ENCODE measurements at places on chromosomes 1 and 21. TPM values are rescaled to one million over a fixed set of nuclear protein-coding genes. Genes with fewer than 3 reads are reported as not detected.

DNA sequence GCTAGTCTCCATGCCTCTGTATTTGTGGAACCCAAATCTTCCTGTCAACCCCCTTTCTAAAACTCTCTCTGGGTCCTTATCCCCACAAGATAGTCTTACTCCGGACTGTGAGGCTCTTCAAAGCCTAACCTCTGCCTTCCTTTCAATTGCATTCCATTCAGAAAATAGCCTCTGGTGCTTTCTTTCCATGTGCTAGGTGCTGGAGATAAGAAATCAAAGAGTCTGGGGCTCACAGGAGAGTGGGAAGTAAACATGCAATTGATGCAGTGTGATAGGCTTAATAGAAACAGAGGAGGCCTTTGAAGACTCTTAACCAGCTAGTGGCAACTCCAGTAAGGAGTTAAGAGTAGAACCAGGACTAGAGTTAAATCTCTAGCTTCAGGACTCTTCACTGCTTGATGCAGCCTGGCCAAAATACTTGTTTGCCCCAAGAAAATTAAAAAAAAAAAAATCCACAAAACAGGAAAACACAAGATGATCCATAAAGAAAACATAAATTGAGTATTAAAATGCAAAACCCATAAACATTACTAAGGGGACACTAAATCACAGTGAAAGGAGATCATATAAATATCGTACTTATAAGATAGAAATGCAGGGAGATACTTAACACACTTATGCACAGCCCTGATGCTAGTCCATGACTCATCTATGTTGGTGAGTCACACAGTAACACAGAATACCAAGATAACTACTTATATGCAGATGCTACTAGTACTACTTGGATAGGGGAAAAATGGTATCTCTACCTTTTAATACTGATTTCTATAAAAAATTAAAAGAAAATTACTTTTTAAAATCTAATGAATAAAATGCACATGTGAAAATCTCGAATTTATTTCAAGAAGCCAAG lies 341.5 kb downstream of the KCNH1 start:
- DNase-seq: peak; percentile 15

DNA sequence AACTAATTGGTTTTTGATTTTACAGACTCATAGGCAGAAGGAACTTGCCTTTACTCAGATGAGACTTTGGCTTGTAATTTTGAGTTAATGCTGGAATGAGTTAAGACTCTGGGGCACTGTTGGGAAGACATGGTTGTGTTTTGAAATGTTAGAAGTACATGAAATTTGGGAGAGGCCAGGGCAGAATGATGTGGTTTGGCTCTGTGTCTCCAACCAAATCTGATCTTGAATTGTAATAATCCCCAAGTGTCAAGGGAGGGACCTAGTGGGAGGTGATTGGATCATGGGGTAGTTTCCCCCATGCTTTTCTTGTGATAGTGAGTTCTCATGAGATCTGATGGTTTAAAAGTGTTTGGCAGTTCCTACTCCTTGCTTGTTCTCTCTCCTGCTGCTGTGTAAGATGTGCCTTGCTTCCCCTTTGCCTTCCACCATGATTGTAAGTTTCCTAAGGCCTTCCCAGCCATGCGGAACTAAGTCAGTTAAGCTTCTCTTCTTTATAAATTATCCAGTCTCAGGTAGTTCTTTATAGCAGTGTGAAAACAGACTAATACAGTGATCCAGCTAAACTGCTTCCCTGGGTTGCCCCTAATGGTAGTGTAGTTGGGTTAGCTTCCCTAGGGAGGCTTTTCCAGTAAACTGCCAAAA lies 10.2 kb downstream of the CPT2 start:
- DNase-seq: no peak

The CD34 gene
- total RNA-seq: not detected

The PLEKHA6 gene
- not detected for total RNA-seq

- DNase-seq: no peak
Measured at GRCh38 chr1:67582625-67583461, 102.2 kb upstream of the GADD45A start.

The HIVEP3 gene
- not detected for total RNA-seq

DNA sequence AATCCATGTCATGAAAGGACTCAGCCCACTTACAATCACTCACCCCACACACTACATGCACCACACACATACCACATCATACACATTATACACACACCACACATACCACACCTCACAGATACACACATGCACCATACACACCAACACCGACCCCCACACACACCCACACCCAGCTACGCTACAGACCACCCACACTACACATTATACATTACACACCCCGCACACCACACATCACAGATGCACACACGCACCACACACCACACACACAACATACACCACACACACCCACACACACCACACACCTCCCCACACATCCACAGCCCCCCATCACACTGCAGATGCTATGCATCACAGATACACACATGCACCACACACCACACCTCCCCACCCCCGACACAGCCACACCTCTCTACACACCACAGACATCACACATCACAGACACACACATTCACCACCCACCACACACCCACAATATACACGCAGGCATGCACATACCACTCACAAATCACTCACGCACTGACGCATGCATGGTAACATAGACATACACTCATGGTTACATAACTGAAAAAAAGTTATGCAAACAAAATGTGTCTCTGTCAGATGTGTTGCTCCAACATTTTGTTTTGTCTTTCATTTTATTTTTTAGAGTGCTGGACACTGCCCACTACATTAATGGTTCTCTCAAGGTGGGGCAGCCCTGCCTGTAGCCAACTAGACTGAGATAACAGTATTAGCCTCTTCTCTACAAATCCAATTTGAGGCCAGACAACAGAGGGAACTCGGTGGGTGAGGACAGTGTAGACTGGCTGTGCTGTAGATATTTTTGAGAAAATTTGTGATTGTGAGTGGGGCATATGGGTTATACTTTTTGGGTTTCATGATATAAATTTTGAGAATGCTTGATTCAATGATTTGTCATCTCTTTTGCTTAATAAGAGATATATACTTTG lies 15.2 kb upstream of the PGBD2 start:
- DNase-seq: no peak

GRCh38 chr21:34243562-34243961 lies 120.2 kb upstream of the KCNE2 start:
- DNase-seq: no peak

The SPRR5 gene
- total RNA-seq: not detected

- DNase-seq: no peak
Measured at GRCh38 chr1:160007577-160008200, 24.1 kb downstream of the PIGM start.

DNA sequence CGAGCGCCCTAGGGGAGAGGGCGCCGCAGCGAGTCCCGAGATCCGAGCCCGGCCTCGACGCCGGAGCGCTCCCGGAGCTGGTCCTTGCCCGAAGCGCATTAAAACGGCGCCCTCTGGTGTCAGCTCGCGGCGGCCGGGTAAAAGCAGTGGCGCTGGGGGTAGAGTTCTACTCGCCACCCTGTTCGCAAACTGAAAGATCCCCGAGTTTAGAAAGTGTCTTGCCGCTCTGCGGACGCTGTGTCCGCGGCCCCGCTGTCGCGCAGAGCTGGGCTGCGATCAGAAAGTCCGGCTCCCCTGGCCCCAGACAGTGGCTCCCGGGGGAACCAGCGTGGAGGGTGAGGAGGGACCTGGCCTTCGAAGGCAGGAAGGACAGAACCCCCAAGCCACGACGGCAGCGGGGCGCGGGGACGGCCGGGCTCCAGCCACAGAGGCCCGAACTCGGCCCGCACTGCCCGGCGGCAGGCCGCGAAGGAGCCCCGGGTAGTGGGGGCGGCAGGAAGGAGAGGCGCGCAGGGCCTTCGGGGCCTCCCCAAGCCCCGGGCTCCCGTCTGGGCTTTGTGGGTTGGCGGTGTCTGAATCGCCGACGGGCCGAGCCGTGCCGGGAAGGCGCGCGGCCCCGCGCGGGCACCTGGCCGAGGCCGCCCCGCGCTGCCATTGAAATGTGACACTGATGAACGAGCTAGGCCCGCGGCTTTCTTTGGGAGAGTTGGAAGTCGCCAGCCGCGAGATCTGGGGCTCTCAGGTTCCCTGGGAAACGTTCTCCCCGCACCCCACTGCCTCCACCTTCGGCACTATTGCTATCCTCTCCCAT lies 39.1 kb upstream of the NFIA start:
- peak; percentile 74 for DNase-seq

- no peak for DNase-seq
Measured at GRCh38 chr1:50766688-50767087, 193.4 kb downstream of the FAF1 start.

GRCh38 chr1:156658496-156658895 lies 16.6 kb downstream of the BCAN start:
- DNase-seq: no peak

DNA sequence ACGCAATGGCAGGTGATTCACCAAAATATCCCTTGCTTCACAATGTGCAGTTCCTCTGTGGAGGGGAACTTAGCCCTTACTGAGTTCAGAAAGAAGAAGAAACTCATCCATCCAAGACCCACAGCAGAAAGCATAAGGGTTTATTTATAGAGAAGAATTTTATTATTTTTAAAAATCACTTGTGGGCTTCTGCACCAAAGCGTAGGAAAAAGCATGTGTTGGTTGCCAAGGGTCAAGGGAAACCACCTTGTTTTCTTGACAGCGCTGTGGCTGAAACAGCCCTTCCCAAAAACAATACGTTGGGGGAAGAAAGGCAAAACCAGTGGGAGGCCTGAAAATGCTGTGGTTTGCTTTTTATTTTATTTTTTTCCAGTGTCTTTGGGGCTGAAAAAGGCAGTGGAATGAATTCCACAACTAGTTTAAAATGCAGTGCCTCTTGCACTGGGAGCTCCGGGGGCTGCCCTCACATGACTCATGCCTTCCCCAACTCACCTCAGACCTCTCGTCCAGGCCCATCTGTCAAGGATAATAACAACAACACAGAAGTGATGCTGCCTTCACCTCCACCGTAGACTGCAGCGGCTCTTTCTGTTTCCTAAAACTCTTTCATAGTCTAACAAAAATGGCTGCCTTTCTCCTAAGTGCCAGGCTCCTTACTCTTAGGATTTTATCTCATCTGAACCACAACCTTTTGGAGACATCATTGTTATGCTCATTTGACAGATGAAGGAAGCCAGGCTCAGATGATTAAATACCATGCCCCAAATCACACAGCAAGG lies 224.2 kb upstream of the JUN start:
- DNase-seq: no peak

GRCh38 chr1:76138217-76138616 lies 63.7 kb downstream of the ST6GALNAC3 start:
- DNase-seq: no peak

DNA sequence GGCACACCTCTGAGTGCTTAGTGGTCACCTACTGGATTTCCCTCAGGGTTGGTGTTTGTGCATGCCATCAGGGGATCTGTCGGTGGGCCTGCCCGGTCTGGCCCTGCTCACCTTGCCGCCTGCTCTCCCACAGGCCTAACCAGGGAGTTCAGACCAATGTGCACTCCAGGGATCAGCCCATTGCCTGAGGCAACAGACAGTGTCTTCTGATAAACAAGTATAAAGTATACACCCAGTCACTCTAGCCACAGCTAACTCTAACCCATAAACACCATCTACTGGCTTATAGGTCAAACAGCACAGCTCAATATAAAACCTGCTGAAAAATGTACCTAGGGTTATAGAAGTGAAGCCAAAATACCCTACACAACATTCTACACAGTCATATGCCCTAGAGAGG lies 1300.0 kb downstream of the PLA2G4A start:
- no peak for DNase-seq

- no peak for DNase-seq
Measured at GRCh38 chr1:157831968-157832626, 9.5 kb downstream of the CD5L start.

GRCh38 chr1:23018661-23019093 lies 591 bp upstream of the KDM1A start:
- no peak for DNase-seq

The RIPPLY3 gene
- total RNA-seq: 0.16 TPM

DNA sequence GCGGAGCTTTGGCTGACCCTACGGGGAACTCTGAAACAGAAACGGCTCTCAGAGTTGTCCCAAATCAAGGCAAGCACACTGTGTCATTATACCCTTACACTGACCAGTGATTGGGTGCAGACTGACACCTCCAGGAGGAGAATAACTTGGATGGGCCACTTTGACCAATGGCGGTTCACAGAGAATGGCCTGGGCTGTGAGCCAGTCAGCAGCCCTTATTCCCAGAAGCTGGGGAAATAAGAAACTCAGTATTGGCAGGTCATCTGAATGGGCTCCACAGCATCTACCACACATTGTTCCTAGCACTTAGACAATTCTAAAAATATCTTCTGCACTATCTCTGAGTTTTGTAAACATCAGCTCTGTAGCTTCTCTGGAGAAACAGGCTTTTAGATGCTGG lies 265.2 kb downstream of the ADGRL2 start:
- no peak for DNase-seq

DNA sequence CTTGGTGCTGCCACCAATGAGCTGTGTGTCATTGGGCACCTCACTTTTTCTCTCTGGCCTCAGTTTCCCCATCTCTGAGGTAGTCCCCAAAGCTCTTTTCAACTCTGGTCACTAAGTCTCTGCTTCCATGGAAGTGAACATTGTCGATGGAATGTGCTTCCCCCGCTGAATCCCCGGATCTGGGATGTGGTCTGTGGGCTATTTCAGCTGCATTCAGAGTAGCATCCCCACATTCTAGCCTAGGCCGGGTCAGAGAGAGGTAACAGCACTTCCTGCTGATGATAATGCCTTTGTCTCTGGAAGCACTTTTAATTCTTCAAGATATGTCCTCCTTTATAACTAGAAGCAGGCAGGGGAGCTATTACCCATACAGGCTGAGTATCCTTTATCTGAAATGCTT lies 29.8 kb downstream of the RASSF5 start:
- no peak for DNase-seq

DNA sequence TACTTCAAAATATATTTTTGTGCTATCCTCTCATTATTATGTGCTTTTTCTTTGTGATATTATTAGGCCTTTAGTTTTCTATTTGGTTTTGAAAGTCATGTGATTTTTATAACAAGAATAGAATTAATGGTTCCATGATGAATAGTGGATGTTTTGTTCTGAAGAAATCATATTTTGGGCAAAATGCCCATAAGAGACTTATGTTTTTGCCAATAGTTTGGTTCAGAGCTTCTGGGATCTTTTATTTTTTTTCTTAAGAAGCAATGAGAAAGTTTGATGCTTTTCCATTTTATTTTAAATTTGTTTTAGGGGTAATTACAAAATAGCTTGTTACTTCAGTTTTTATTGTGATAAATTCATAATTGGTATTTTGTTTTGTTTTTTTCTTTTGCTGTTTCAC lies 49.8 kb downstream of the LYPLAL1 start:
- DNase-seq: no peak
